ENCODE measurements at places on chromosomes 1 and 21.

- no peak for DNase-seq
Measured at GRCh38 chr1:202005958-202006357, 4.4 kb upstream of the ELF3 start.

DNA sequence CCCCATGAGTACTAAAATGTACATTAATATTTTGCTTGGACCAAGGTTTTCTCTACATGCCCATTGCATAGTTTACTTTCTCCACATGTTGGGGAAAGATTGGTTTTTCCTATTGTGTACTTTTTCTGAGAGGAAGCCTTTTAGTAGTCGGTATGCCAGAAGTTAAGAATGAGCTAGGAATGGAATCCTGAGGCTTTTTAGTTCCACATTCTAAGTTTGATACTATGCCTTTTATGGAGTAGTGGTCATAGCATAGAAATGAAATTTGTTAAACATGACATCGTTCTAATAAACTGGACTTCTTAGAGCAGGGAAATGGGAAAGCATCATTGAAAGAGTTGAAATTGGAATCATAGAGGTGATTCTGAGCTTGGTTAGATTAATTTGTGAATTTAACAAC lies 64.3 kb downstream of the BCL9 start:
- DNase-seq = no peak

DNA sequence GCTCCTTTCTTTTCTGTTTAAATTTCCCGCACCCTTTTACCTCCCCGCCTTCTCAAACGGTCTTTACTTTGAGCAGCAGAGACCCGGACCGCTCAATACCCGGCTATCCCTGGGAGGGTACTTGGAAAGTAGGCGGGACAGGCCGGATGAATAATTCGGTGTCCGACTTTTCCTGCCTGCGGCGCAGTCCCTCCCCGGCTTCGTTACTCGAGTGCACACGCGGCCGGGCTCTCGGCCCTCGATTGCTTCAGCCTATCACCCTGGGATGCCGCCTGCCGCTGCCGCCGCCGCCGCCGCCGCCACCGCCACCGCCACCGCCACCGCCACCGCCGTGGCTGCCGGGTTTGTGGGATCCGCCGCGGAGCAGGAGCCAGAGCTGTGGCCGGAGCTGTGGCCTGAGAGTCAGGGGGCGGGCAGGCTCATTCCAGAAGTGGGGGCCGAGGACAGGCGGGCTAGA lies 382 bp upstream of the RASAL2 start:
- no peak for DNase-seq

DNA sequence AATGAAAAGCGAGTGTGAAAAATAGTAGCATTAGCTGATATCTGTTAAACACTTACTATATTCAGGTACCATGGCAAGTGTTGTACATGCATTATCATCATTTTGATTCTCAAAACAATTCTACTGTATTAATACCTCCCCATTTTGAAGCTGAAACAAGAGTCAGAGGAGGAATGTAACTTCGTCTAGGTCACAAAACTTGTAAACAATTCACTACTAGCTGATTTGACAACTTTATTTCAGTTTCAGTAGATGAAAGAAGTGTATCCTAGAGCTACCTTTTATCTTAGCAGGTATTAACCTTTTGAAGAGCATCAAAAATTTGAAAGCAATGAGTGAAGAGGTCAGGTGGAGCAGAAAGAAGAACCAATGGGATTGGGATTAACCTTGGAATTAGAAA lies 1.6 kb downstream of the CD84 start:
- no peak for DNase-seq

GRCh38 chr1:116119876-116120275 lies 8.7 kb downstream of the MAB21L3 start:
- no peak for DNase-seq

GRCh38 chr21:29849735-29850176 lies 90.0 kb downstream of the GRIK1 start:
- peak; percentile 20 for DNase-seq

DNA sequence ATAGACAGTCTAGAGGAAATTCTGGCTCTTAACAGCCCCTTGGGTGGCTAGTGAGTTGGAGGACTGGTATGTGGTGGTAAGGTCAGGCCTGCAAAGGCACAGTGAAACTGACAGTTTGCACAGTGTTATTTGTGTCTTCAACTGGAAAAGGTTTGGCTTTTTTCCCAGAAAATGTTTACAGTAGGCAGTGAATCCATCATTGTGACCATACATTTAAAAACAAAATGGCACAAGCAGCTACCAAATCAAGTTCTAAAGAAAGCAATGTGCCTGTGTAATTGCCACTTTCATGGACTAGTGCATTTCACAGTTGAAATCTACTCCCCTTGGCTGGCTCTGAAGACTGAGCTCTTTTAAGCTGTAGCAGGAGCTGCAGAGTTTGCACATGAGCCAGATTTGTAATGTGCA lies 24.8 kb downstream of the ATPAF1 start:
- no peak for DNase-seq

DNA sequence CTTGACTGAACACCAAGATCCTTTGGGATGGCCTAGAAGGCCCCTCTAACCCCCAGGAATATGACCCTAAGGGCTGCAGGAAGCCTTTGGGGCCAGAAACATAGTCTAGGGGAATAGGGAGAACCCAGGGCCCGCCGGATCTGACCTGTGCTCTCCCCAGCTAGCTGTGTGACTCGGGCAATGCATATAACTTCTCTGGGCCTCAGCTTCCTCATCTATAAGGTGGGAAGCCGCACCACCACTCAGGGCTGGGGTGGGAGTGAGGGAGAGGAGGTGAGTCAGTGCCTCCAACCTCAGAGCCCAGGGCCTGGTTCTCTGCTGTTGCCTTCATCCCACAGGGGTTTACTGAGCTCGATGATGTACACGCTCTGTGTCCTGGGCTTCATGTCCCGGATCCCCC lies 434.4 kb downstream of the PTPRU start:
- no peak for DNase-seq

- DNase-seq = no peak
Measured at GRCh38 chr21:29499734-29500343, 201.1 kb downstream of the BACH1 start.

DNA sequence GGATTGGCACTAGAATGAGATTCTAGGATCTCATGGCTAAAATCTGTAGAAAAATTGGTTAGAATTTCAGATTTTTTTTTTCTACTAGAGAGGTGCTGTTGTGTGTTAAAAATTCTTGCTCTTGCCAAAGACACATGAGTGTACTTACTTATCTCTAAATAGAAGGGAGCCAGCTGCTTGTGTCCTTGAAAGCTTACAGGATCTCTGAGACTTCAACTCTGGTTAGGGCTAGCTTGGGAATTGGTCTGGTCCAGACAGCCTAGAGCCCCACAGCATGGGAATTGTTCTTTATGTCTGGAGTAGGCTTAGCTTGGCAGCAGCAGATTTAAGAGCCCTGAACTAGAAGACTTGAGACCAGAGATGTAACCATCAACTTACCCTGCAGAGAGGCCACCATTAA lies 37.3 kb downstream of the MACO1 start:
- DNase-seq = no peak

- DNase-seq = peak; percentile 19
Measured at GRCh38 chr1:42334240-42335049, 590 bp downstream of the FOXJ3 start.

DNA sequence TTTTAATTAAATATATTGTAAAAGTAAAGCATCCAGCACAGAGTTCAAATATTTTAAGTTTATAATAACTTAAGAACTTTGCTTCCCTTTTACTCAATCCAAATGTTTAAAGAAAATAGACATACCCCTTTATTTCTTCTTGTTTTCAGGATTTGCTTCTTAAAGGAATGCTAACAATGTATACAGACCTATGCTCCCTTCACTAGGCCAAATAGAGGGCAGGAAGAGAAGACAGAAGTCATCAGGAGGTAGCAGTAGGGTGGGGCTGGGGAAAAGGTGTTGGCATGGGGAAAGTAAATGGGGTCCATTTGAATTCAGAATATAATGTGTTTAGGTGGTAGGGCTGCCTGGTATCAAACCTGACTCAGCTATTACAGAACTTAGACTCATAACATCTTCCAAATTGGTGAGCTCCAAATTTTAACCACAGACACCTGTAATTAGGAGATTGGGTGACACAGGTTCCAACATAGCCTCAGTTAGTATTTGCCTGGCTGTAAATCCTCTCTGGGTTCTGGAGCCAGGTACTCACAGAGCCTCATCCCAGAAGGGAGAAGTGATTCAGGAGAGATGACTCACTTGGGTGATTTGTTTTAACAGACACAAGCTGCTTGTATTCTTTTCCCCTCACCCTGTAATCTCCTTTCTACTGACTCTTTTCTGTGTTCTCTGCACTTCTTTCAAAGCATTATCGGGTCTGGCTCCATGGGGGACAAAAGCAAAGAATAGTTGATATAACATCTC lies 60.1 kb upstream of the DUSP10 start:
- no peak for DNase-seq

DNA sequence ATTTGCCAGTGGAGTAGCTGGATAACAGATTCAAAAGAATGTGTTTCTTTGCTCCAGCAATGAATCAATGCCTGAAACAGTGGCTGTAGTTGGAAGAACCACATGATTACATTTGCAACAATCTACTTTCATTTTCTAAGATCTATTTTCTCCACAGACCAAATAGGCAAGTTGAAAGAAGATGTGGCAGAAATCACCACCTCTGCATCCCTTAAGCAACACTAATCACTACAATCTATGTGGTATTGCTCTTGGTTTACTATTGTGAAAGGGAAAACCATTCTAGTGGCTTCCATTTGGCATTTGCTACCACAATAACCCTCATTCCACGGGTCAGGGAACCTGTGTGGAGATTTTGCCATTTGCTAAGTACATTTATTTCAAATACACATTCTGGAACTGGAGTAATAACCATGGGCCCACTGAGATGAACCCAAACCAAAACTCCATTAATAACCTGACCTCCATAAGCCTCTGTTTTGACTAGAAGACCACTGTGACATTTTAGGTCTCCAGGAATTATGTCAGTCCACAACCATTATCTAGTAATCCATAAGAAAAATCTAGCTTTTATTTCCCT lies 66.3 kb downstream of the C1orf185 start:
- DNase-seq = no peak

- DNase-seq = no peak
Measured at GRCh38 chr1:197481101-197481500, 213.0 kb downstream of the CRB1 start.

- peak; percentile 65 for DNase-seq
Measured at GRCh38 chr1:11893907-11894251, 32.3 kb downstream of the KIAA2013 start.

GRCh38 chr1:18012686-18013085 lies 94.9 kb upstream of the IGSF21 start:
- no peak for DNase-seq

GRCh38 chr1:243254233-243254926 lies 701 bp downstream of the CEP170 start:
- DNase-seq = peak; percentile 51

DNA sequence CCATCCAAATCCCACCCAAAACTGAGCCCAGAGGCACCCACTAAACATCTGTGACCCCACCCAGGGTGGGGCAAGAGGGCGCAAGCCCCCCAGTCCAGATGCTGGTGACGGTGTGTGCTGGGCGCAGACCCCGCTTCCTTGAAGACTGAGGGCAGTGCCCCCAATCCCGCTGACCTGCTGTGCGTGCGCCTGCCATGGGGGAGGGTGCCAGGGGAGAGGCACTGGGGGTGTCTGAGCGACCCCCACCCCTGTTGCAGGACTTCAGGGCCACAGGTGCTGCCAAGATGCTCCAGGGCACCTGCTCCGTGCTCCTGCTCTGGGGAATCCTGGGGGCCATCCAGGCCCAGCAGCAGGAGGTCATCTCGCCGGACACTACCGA lies 13.3 kb downstream of the COL6A2 start:
- no peak for DNase-seq

- DNase-seq = no peak
Measured at GRCh38 chr1:199671684-199672083, 355.8 kb upstream of the NR5A2 start.

GRCh38 chr1:30507016-30507312 lies 216.4 kb downstream of the MATN1 start:
- no peak for DNase-seq

GRCh38 chr1:150813028-150813707 lies 5.1 kb upstream of the CTSK start:
- DNase-seq = no peak

DNA sequence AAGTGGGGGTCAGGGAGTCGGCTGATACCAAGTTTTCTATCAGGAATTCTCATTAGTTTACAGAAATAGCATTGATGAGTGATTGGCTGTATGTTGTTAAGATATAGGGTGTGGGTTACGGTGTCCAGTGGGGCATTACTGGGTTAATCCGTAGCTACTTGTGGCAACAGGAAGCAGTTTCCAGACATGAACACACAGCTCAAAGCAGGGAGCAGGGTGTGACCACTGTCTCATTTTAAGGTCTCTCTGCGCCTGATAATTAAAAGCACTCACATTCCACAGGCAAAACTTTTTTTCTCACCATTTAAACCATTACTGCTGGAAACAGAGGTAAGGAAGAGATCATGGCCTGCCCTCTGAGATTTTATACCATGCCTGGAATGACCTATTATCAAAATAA lies 114.9 kb downstream of the SIK1 start:
- no peak for DNase-seq

DNA sequence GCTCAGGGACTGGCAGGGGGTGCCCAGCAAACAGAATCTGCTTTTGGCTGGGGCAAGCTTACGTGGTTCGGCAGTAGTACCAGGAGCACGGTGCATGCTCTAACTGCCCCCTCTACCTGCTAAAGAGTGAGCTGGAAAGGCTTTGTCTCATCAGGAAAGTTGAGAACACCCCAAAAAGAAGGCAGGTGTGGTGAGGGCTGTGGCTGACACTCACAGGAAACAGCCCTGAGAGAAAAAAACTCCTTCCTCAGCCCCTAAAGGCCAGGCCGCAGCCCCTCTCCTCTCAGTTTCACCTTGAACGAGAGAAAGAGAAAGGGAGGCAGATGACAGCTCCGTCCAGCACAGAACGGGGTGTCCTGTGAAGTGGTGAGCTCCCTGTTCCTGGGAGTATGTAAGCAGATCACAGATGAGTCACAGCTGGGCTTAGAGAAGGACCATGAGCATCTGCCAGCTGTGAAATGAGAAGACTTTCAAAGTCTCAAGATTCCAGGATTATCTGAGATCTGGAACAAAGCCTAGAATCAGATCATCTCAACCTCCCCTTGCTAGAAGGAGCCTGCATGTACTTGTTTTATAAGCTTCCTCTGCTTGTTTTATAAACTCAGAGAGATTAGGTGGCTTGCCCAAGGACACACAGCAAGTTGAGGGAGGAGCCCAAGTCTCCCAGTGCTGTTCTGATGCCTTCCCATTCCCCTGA lies 13.4 kb downstream of the LAPTM5 start:
- DNase-seq = no peak

- no peak for DNase-seq
Measured at GRCh38 chr1:109250454-109251276, 1.3 kb downstream of the CELSR2 start.

DNA sequence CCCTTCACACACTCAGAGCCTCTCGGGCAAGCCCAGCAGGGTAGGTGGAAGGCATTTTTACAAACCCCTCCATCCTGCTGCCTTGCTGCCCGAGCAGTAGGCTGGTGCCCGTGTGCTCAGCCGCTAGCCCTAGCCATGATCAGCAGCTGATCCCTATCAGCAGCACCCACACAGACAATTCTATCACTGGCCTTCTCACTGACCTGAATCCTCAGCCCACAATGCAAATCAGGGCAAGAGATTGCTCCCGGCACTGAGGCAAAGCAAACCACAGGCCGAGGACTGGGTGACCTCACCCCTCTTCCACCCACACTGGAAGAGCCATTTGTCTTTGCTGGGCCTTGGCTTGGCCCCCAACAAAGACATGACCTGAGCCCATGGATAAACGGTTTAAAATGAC lies 895 bp upstream of the PDZK1 start:
- no peak for DNase-seq

All from activated CD8-positive, alpha-beta memory T cell treated with anti-CD3 and anti-CD28 coated beads for 48 hours (primary cell).